Effector CD8-positive, alpha-beta T cell (primary cell): ENCODE measurements at places on chromosomes 1 and 21.

DNA sequence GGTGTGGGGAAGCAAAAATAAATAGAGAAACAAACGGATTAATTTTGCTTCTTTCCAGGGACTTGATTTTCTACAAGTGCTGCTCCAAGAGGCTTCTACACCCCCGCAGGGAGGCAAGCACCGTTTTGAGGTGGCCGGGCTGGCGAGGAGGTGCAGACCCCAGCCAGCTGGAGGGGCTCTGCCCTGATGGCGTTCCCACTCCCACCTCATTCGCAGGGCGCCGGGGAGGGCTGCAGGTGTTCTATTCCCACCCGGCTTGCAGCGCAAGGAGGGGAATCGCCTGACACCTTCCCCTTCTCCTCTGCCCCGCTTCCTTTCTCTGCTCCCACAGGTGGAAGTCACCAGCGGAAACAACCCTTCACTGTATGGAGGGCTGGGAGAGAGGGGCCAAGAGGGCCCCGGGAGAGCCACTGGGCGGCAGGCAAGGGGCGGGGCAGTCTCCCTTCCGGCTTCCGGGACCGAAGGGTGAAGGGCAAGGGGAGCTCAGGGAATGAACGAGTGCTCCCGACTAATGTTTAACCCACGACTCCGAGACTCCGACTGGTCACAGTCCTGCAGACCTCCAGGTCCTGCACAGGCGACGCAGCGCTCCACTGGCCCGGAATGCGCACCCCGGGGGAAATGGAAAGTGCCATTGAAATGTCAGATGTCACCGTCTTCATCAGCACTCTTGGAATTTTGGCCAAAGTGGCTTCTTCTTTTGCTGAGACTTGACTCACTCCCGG, 29.1 kb downstream of the TEX35 start:
- DNase-seq: peak; percentile 6

- no peak for DNase-seq
Measured at GRCh38 chr1:171645553-171646248, 6.8 kb downstream of the MYOC start.

DNA sequence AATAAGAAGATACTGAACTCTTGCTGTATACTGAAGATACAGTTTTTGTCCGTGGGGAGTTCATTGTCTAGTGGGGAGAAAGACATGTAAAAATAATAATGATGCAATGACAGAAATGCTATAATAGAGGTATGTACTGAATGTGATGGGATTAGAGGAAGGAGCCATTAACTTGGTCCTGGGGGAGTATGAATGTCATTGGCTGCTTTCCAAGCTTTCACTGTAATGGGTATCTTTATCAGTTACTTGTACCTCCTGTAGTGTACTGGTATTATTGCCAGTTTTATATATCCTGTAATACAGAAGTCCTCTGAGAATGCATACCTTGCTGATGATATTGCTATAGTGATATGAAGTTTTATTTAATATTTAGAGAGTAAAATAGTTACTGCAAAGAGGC, 7.4 kb downstream of the BTBD8 start:
- DNase-seq: no peak

DNA sequence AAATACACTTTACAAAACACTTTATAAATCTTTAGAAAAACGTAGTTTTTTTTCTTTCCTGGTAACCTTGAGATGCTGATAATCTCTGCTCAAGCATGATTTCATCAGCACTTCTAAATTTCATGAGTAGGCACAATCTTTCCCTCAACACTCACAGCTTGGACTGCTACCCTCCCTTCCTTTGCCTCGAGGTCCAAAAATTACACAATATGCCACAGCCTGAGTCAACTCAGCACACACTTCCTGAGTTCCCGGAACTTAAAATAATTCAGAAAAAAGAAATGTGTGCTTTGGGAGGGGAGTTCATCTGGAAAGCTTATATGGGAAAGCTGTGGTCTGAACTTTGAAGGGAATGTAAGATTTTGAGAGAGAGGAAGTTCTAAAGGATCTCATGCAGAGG, 5.9 kb downstream of the CLCA2 start:
- DNase-seq: no peak

DNA sequence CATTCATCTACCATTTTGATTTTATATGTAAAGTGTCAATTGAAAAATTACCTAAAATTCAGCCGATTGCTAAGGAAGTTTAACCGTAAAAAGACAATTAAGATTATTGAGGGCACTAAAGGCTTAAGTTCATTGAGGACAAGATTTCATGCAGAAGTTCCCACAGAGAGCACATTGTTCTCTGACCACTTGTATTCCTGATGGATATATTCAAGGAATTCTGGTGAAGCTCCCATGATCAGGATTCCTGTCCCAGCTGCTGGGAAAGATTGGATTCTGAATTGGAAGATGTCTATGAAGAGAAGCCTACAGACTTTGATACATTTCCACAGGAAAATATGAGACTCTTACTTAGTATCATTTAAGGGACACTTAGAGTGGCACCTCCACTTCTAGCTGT, 209.2 kb upstream of the KCTD3 start:
- no peak for DNase-seq

DNA sequence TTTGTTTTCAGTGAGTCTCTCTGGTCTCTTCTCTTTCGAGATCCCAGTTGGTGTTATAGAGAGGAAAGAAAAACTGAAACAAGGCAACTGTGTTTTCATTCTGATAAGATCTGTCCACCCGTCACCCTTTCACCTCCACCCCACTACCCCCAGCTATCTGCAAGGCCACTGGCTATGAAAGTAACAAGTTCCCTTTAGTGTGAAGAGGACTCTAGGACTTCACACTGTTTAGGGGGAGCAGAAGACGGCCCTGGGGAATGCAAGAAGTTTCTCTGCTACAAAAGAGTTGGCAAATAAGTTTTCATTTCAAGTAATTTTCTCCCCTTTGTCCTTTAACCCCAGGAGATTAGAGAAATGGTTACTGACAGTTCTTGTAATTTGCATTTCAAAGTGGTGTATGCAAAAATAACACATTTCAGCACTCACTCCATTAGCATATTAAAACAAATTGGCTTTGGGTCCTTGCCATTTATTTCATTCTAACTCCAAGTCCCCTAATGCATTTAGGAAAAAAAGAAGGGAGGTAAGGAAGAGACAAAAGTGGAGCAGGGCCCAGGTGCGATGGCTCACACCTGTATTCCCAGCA, 79.6 kb upstream of the PPM1J start:
- DNase-seq: no peak

GRCh38 chr1:53368314-53369033, 40.6 kb upstream of the LRP8 start:
- no peak for DNase-seq

GRCh38 chr1:8560611-8561544, 243.0 kb downstream of the SLC45A1 start:
- peak; percentile 3 for DNase-seq
